ENCODE measurements at places on chromosomes 6 and 20.
A peak's percentile ranks its signal among the peaks of the same experiment; 100 is the strongest.

GRCh38 chr6:45990162-45990561 lies 25.5 kb downstream of the CLIC5 start:
- no peak for DNase-seq

DNA sequence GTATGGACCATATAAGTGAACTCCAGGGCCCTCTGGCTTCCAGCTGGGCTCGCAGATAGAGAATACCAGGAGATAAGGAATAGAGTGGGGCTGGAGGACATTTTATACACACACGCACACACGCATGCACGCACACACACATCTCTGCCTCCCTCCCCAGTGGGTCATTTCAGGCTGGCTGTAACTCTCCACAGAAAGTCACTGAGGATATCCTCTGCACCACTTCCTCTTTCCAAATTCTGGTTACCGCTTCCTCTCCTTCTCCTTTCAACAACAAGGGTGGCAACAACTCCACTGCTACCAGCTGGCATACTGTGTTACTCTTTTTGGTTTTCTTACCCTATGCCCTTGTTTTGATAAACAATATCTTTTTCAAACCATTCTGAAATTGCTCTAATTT lies 280.2 kb downstream of the COL12A1 start:
- no peak for DNase-seq

DNA sequence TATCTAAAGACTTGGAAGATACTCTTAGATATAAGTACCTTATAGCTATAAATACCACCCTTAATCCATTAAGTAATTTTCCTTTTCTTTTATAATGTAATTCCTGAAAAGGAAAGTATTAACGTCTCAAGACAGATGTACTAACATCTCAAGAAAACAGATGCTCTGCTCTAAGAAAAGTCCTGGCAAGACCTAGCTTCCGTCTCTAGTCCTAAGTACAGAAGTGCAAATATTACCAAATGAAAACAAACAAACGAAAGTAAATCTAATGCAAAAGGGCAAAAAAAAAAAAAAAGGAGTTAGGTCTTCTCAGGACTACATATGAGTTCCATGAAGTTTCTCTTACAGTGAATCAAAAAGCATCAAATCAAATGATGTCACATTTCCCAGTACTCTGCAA lies 106.8 kb upstream of the PDE10A start:
- no peak for DNase-seq

DNA sequence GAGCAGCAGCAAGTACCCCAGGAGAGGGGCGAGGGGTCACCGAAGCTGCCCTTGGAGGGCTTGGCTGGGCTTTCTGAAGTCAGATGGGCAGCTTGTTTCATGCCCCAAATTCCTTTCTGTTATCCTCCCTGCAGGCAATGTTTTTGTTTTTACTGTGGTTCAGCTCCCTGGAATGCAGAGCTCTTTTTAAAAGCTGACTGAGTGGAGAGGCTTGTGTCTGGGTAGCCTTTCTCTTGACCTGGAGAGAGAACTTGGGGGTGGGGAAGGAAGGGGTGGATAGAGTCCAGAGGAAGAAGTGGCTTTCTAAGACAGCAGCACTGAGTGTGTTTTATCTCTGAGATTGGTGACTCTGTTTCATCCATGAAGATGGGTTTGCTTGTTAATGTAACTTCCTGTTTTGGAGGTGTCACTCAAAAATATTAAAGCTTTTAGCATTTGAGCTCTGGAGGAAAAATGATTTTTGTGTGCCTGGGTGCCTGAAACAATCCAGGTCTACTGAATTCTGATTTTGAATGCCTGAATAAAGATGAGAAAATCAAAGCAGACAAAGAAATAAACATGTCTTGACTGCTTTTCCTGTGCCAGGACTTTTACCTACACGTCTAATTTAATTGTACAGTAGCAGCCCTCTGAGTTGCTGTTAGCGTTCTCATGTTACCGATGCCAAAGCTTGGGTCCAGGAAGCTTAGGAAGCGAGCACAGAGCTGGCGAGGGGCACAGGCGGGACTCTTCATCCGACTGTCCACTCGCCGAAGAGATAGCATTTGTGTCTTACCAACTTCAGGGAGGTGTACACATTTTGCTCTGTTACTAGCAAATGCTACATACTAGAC lies 78.2 kb upstream of the EEF1E1 start:
- DNase-seq = no peak

GRCh38 chr6:155352811-155353210 lies 38.5 kb upstream of the TFB1M start:
- no peak for DNase-seq

DNA sequence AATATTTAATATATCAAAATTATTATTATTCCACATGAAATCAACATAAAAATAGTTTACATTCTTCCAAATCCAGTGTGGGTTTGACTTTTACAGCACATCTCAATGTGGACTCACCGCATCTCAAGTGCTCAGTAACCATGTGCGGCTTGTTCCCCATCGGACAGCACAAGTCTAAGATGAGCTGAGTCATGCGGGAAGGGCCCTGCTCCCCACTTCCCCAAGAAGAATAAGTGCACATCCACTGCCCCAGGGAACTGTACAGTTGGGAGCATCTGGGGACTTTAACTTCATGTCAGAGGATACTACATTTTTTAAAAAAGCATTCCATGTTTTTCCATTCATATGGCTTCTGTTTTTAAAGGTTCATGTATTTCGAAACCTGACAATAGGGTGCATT lies 325.6 kb downstream of the BTBD3 start:
- DNase-seq = no peak

DNA sequence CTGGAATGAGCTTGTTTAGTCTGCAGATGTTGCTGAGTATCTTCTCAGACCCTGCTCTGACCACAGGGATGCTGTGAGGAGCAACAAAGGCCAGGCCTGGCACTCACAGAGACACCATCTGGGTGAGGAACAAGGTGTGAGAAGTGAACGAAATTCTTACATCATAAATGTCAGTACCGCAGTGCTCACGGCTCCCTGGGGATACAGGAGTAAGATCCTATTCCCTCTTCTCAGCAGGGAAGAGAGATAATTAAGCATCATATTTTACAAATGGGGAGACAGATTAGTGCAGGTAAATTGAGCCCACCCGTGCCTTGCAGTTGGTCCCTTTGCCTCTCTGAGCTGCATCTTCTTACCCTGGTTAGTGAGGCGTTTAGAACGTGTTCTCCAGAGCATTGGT lies 106.2 kb downstream of the DTD1 start:
- no peak for DNase-seq

DNA sequence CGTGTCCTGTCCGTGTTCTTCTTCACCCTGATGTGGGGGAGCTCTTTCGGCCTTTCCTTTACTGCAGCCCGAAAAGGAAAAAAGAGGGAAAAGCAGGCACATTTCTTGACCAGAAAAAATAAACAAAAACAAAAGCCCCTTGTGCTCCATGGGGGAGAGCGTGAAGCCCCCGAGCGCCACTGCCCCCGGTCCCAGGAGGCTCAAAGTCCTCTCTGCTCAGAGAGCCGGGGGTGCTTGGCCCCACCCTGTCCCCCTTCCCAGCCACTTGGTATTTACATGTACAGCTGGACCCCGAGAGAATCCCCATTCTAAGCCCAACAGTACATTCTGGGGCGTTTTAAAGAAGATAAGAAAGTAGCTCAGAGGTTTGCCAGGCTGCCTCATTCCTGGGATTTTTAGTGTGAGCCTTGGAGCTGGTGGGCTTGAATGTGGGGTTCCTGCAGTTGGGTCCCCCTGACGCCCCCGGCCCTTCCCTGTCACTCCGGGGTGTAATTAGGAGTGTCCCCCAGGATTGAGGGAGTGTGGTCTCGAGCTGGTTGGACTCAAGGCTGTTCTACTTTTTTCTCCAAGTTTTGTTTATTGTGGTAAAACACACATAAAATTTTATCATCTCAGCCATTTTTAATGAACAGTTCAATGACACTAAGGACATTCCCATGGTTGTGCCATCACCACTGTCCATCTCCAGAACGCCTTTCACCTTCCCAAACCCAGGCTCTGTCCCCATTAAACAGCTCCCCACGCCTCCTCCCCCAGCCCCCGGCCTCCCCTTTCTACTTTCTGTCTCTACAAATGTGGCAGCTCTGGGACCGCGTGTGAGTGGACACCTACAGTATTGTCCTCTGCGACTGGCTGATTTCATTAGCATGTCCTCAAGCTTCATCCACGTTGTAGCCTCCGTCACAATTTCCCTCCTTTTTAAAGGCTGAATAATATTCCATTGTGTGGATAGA lies 55.7 kb upstream of the BHLHE23 start:
- no peak for DNase-seq

DNA sequence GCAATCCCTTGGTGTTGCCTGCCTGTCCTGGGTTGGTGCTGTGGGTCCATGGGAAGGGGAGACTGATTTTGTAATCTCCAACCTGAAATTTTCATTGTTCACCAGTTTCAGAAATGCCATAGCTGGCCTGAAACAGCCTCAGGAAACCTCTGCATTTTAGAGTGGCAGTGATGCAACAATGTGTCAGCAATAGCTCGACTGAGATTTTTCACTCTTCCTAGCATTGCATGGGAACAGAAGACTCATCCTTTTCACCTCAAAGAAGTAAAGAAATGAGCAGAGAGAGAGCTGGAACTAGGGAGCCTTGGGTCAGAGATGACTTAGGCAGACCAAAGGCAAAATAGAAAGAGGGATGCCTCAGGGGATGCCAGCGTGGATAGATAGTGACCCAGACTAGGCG lies 23.7 kb upstream of the TMEM14A start:
- no peak for DNase-seq

DNA sequence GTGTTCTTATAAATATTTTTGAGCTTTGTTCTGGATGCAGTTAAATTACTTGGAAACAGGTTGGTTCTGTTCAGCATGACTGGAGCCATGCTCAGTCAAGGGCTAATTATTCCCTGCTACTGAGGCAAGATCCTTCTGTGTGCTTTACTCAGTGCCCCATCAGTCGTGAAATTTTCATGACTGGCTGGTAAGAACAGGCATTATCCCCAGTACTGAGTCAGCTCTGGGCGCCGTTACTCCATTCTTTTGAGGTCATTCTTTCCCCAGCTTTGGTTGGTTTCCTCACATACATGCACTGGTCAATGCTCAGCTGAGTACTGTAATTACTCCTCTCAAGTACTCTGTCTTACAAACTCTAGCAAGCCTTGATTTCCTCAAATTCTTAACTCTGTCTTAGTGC lies 71.3 kb downstream of the CDKAL1 start:
- DNase-seq = no peak

DNA sequence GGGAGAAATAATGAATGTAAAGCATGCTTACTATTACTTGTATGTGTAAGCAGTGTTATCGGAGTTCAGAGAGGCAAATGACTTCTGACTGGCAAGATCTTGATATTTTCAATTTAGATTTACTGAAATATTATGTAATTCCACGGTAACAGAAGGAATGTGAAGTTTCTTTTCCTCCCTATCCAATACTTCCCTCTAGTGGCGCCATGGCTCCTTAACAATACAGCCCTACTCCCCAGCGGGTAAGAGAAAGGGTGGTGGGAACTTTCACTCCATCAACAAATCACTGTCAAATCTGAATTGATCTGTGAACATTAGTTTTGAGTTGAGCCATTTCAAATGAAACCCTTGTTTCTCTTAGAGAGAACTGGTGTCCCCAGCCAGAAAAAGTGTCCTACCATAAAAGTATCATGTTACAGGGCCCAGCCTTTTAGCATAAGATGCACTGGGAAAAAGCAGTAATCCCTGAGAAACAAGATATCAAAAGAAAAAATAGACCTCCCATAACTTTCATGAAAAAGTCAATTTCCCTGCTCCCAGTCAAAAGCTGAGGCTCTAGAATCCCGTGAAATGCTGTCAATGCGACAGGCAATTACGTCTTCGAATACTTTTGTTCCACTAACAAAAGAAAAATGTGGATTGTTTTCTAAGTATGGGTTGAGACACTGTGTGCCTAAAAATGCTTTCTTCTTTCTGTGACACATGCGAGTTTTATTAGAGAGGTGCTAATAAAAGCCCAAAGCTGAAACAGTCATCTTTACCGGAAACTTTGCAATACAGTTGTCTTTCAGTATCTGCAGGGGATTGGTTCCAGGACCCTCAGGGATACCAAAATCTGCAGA lies 12.9 kb downstream of the COX7A2 start:
- peak; percentile 76 for DNase-seq

- no peak for DNase-seq
Observed at GRCh38 chr6:56806368-56806767, 148.5 kb upstream of the BEND6 start.

- DNase-seq = no peak
Observed at GRCh38 chr6:33288141-33288920, 708 bp downstream of the WDR46 start.

GRCh38 chr20:33408313-33408712 lies 7.0 kb upstream of the CDK5RAP1 start:
- no peak for DNase-seq

GRCh38 chr20:46828471-46828870 lies 66.2 kb upstream of the EYA2 start:
- no peak for DNase-seq

DNA sequence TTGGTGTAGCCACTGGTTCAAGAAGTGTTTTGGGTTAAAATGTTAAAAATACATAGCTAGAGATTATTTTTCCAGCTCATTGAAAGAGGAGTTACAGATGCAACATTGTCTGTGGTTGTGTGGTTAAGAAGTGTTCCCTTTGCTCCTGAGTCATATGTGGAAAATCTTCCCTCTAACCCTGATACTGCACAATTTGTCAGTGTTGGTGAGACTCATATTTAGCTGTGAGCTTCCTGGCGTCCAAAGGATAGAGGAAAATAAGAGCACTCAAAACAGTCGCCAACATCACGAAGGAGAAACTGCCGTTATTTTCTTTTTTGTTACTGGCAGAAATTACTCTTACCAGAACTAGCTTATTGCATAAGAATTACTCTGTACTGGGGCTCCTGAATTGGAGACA lies 250.4 kb downstream of the CDH4 start:
- no peak for DNase-seq

DNA sequence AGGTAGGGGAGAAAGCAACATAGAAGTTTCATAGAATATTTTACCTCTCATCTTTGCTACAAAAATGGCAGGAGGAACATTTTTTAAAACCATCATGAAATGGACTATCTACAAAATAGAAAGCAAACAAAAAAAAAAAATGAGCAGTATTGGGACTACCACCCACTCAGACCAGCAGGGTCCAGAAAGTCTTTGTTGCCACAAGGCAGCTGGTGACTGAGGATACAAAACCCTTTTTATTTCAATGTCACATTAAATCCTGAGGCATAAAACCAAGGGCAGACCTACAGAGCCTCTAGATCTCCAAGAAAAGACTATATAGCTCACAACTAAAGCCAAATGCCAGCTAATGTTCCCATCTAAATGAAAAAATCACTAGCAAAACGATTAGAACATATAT lies 282.2 kb downstream of the PTPRK start:
- no peak for DNase-seq

- DNase-seq = no peak
Observed at GRCh38 chr20:42919316-42919715, 270.4 kb downstream of the PTPRT start.

Measured in A673 (cell line).